Breast epithelium (tissue), 4 donors: ENCODE measurements at places on chromosomes 6 and 20.

- no peak for DNase-seq
Measured at GRCh38 chr20:1536893-1537730, 20.4 kb downstream of the SIRPD start.

DNA sequence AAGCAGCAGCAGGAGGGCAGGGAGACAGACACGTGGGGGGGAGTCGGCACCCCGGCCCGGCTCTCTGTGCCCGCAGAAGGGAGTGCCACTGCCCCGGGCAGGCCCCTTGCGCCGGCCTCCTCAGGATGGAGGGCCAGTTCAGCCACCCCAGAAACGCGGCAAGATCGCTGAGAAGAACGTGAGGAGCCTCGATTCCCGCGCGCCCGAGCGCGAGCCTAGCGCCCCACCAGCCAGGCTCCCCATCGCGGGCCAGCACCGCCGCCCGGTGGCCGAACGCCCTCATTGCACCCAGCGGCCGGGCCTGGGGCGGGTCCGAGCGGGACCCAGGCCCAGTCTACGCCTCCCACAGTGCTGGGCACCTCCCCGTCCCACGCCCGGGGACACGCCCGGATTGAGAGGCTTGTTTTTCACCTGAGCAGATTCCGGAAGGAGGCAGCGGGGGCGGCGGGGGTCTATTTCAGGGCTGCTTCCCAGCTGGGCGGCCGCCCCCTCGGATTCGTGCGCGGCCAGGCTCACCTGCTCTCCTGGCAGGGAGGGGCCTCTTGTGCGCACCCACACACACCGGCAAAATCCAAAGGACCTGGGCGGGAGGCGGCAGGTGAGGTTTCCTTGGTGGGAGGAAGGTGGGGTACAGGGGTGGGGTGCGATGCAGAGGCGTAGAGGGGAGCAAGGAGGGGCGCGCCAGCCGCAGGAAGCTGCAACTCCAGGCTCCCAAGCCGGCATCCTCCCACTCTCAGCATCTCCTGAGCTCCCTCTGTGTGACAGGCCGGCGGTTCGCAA is 9.0 kb upstream of the GRM4 start:
- DNase-seq = peak; percentile 60

DNA sequence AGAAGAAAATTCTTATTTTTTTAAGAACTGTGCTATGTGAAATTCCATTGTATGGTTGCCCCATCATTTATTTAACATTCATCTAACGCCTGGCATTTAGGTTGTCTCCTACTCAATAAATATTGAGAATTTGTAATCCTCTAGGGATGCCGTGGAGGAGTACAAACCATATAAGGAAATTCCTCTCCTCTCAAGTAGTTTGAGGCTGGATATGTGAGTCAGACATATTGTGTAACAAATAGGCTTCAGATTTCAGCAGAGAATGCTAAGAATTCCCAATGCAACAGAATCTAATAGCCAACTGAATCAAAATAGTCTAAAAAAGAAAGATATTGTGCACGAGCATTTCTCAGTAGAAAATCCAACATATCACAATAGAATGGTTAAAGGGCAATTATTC is 174.7 kb downstream of the OTOR start:
- DNase-seq = no peak

- DNase-seq = no peak
Measured at GRCh38 chr6:44527583-44528369, 140.3 kb downstream of the CDC5L start.

DNA sequence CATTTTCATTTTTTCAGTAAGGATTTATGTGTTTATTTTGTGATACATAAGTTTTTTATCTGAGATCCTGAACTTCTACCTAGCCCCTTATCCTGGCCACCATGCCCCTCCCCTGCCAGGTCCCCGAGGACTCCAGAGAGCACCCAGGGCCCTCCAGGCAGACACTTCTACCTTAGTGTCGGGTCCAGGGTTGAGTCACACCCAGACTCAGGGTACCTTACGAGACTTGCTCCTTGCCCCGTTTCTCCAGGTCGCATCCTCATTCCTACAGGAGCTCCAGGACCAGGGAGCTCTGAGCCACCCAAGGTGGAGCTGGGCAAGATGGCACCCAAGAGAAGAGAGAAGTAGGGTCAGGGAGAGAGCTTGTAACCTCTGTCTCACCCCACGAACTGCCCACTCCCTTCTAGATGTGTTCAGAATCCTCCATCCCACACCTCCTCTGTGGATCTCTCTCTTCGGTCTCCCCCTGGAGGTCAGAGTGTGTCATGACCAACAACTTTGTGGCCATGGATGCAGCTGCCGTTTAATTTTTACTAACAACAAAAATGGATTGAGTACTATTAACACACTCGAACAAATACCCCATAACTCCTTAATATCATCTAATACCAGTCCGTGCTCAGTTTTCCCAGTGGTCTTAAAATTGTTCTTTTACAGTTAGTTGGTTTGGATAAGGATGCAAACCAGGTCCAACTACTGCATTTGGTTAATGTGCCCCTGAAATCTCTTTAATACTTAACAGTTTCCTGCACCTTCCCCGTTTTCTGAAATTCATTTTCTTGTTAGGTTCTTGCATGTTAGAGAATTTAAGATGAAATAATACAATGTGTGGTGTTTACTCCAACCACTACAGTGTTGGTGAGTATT is 130.6 kb upstream of the INSM1 start:
- peak; percentile 26 for DNase-seq

DNA sequence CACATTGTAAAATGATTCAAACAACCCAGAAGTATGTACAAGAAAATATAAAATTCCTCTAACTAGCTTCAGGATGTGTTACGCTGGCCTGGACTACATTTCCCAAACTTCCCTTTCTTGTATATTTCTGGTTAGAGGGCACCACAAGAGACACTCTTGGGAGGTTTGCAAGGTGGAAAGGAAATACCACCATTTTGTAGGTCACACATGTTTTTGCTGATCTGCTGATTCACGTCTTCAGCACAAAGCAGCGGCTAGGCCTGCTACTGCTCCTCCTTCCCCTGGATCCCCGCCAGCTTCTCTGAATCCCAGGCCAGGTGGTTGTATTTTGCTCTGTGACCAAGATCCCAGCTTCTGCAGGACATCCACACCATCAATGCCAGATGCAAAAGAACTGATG is 104.2 kb downstream of the AGPAT4 start:
- DNase-seq = no peak

- no peak for DNase-seq
Measured at GRCh38 chr20:42656130-42656529, 533.6 kb downstream of the PTPRT start.

DNA sequence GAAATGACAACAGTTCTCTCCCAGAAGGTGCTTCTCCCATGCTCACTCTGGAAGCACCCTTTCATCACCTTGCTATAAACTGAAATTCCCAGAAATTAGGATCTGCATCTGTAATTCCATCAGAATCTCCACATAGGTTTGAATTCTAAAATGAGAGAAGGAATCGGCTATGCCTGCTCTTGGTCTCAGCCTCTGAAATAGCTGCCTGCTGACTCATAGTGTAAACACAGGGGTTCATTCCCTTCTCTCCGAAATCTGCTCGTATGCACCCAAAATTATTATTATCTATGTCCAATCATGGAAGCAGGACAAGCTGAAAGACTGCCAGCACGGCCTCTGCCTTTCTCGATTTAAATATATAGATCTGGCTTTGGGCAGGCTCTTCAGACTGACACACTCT is 74.6 kb upstream of the TAB2 start:
- no peak for DNase-seq

GRCh38 chr6:153131037-153131981 is at the start of gene RGS17:
TSS of gene RGS17 (minus strand) at chr6:153131282. CDS start at chr6:153044018, 87,264 bp downstream.
- DNase-seq = no peak

DNA sequence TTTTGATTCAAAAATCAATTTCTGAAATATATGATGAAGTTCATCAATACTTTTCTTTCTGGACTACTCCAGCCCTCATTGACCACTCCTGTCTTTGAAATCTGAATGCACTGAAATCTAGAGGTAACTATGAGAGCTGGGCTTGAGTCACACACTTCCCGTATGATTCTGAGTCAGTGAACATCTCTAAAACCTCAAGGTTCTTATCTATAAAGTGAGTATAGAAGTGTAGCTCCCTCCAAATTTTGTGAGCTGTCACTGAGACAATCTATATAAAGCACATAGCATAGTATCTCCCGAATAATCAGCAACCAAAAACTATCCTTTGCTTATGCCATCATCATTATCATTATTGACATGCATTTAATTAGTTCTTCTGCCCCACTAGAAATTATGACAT is 182.4 kb downstream of the TSHZ2 start:
- DNase-seq = no peak

DNA sequence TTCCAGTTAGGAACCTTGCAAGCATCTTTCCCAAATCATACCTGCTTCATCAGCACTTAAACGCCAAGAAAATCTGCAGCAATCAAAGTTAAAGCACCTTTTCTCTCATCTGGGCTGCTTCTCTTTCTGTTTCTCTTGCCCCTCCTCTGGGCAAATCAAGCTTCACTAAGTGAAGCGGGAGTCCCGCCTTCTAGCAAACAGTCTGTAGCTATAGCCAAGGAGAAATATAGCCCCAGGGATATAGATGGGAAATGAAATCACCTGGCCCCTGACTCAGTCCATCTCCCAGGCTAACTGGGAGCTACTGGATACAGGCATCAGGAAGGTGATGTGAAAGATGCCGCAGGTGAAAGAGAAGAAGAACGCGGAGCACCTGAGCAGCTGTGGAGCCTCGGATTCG is 481.9 kb downstream of the C6orf118 start:
- DNase-seq = no peak

GRCh38 chr20:50520222-50520880 is 10.2 kb downstream of the PTPN1 start:
- peak; percentile 15 for DNase-seq

DNA sequence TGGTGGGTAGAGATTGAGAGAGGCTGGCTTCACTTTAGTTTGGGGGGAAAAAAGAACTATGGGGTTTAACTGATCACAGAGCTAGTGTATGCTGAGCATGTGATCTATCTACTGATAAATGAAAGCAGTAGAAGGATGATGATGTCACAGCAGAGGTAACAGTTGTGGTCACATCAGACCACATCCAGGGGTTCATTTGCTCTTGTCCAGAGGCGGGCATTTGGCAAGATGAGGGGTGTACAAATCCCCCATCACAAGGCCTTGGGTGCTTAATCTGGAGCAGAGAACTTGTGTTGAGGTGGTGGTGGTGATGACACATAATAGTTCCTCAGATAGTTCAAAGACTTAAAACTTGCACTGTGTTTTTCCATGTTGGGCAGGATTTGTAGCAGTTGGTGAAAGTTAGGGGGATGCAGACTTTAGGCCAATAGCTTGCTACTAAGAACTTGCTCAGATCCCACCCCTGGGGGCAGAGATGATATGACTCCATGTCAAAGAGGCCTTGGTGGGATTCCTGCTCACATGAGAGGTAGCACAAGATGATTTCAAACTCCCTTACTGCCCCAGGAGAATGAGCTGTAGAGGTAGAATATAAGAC is 63.4 kb downstream of the PRDM1 start:
- no peak for DNase-seq

DNA sequence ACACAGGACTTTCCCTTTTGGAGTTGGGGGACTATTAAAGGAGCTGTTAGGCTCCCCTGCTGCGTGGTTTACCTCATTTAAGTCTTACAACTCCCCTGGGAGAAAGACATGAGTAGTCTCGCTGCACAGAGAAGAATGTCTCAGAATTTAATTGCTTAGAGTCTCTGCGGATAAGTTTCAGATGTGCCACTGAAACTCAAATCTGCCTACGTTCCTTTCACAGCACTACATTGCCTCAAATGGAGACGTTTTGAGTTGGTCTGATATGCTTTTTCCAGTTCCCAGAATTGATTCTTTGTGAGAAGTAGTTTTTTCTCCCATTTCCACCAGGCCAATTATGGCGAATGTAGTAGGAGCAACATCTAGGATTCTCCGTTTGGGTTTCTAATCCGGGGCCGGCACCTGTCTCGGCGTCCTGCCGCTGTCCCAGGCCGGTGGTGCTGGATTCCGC is 532 bp upstream of the SLC35F1 start:
- DNase-seq = no peak

- DNase-seq = no peak
Measured at GRCh38 chr20:46810448-46811223, 84.0 kb upstream of the EYA2 start.

GRCh38 chr6:26556263-26557070 is 18.3 kb downstream of the HMGN4 start:
- no peak for DNase-seq

DNA sequence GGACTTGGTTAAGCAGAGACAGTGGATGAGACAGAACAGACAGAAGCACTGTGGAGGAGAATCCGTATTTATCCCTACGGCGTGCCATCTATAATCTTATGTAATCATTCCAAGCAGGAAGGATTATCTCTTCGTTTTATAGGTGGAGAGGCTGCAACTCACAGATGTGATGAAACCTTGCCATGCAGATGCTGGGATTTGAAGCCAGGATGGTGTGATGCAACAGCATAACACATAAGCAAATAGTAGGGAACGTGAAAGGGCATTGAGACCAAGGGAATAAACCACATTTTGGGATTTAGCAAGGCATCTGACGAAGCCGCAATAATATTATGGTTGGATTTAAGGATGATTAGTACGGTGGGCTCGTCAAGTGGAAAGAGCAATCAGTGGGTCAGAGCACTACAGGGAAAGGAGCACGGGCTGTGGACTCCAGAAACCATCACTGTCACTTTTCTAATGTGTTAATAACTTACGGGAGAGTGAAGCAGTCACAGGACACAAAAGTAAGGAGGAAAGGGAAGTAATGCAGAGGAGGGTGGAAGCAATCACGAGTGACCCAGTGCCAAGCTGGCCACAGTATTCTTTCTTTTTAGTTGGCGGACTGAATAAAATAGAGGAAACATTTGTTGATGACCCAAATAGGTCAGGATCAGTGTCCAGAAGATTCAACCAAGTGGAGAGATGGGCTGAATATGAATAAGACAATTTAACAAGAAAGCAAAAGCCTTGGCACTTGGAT is 119.6 kb upstream of the EDN1 start:
- no peak for DNase-seq

DNA sequence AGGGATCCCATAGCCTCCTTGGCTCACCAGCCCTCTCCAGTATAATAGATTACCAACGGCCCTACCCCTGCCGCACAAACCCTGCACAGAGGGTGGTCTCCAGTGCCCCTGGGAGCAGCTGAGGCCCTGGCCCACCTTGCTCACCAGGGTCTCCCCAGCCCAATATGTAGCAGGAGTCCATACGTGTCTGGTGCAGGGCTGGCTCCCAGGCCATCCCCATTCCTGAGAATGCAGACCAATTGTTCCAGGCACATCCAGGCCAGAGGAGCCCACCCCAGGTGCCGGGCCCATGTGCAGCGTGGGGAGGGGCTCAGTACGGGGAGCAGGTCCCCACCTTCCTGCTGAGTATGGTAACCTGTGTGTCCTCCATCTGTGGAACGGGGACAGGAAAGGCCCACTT is 251.9 kb downstream of the TAF4 start:
- DNase-seq = no peak

DNA sequence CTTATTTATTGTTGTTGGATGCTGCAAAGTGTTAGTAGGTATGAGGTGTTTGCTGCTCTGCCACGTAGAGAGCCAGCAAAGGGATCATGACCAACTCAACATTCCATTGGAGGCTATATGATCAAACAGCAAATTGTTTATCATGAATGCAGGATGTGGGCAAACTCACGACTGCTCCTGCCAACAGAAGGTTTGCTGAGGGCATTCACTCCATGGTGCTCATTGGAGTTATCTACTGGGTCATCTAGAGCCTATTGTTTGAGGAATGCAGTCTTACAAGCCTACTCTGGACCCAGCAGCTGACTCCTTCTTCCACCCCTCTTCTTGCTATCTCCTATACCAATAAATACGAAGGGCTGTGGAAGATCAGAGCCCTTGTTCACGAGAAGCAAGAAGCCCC is 12.1 kb downstream of the MICB start:
- no peak for DNase-seq
